Ureter (tissue), 1 donor: ENCODE measurements at places on chromosomes 2 and 18. TPM values are rescaled to one million over a fixed set of nuclear protein-coding genes. Genes with fewer than 3 reads are reported as not detected.
A peak's percentile ranks its signal among the peaks of the same experiment; 100 is the strongest.

GRCh38 chr2:96153291-96153713 lies 8.1 kb upstream of the DUSP2 start:
- no peak for DNase-seq

DNA sequence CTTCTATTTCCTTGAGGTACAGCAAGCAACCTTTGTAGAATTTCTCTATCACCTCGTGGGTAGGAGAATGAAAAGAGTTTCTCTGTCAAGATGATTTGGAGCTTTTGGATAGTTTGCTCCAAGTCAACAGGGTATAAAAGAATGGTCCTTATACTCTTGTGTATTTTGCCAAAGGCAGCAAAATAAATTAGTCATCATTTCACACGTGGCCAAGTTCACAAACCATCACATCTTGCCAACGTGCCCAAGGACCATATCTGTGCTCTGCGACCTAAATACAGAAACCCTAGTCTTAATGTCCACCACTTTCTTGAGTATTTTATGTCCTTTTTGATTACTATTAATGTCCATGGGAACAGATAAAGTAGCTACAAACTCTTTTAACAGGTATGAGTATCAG lies 262.9 kb downstream of the AFF3 start:
- DNase-seq = no peak

DNA sequence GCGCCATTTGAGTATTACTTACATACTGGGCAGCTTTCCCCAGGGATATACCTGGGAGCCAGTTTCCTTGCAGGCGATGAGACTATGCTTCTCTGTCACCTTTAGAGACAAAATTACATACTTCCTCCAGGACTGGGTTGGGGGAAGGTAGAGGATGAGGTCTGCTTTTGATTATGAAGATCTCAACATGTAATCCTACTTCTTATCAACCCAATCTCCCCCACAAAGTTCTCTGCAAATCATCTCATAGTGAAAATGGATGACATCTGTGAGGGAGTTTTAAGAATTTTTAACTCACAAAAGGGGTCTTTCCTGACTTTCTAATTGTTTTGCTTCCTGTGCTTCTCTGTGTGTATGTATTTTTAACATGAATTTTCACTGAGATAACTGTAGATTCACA lies 81.9 kb downstream of the TMEM131 start:
- no peak for DNase-seq

DNA sequence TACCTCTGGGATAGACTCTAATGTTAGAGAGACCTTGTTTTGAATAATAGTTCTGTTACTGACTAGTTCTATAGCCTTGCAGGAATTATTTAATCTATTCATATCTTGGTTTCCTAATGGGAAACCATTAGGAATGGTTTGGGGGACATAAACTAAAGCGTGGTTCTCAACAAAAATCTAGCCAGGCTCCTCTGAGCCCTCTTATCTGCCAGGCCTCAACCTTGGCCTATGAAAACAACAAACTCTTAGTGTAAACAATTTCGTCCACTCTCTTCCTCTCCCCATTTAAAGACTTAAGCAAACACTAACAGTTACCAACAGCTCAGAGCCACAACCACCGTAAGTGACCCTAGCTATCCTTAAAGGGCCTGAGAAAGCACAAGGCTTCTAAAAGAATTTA lies 10.6 kb upstream of the NBAS start:
- no peak for DNase-seq

DNA sequence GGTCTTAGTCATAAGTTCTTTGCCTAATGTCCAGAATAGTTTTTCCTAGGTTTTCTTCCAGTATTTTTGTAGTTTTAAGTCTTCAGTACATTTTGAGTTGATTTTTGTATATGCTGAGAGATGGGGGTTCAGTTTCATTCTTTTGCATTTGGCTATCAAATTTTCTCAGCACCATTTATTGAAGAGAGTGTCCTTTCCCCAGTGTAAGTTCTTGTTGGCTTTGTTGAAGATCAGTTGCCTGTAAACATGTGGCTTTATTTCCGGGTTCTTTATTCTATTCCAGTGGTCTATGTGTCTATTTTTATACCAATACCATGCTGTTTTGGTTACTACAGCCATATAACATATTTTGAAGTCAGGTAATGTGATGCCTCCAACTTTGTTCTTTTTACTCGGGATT lies 87.5 kb upstream of the MYCN start:
- no peak for DNase-seq

Gene CRYBA2
- not detected for total RNA-seq

Gene MYO1B
- 87.6 TPM for total RNA-seq

Gene TMEM178A
- total RNA-seq = 2.9 TPM

DNA sequence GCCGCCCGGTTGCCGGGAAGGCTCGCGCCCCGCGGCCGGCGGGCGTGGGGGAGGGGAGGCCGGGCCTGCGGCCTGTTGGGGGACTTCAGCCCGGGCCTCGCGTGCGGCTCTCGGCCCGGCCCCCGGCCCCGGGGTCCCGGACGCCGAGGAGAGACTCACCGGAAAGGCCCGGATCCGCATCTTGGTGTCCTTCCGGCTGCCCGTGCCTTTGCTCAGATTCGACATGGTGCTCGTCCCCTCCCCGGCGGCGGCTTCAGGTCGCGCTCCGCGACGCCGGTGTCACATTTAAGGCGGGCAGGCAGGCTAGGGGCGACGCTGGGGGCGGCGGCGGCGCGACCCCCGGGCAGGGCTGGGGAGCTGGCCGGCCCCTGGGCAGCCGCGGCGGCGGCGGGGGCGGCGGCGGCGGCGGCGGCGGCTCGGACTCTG lies 365 bp downstream of the CUL3 start:
- peak; percentile 68 for DNase-seq

Gene PRKAG3
- total RNA-seq = not detected

GRCh38 chr18:37408676-37409265 lies 156.8 kb downstream of the CELF4 start:
- no peak for DNase-seq

DNA sequence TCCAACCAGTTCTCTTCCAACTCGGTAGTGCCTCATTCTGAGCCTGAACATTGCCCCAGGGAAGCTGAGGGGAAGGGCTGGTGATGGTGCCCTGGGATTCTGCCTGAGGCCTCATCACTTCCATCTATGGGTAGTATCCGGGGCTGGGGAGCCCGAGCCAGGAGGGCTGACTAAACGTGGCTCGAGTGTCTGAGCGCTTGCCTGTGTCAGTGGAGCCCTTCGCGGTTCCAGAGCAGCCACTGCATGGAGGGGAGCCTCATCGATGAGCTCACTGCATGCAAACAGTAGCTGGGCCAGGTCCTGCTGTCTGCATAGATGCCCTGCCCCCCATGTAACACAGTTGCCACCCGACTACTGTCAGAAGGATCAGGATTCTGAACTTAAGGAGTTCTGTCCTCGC lies 129.3 kb downstream of the GLI2 start:
- DNase-seq = no peak

- DNase-seq = peak; percentile 57
Observed at GRCh38 chr2:234496055-234496834, 636 bp downstream of the ARL4C start.

- no peak for DNase-seq
Observed at GRCh38 chr2:145592361-145592760, 1072.4 kb upstream of the ZEB2 start.

Gene PROC
- not detected for total RNA-seq

Gene MZT2B
- total RNA-seq = 165 TPM

Gene ACTG2
- 918 TPM for total RNA-seq
